ENCODE measurements at places on chromosomes 13 and 19. TPM values are rescaled to one million over a fixed set of nuclear protein-coding genes. Genes with fewer than 3 reads are reported as not detected.

GRCh38 chr19:49581007-49581508 is at the start of gene PRRG2:
TSS of gene PRRG2 (plus strand) at chr19:49581316. CDS start at chr19:49583220, 1,904 bp downstream.
- peak within 1 kb of the TSS; percentile 90 for H3K27ac ChIP-seq
- peak within 1 kb of the TSS; percentile 95 for H3K4me3 ChIP-seq
- no peaks in the 10 kb centered on the region for H3K27me3 ChIP-seq

DNA sequence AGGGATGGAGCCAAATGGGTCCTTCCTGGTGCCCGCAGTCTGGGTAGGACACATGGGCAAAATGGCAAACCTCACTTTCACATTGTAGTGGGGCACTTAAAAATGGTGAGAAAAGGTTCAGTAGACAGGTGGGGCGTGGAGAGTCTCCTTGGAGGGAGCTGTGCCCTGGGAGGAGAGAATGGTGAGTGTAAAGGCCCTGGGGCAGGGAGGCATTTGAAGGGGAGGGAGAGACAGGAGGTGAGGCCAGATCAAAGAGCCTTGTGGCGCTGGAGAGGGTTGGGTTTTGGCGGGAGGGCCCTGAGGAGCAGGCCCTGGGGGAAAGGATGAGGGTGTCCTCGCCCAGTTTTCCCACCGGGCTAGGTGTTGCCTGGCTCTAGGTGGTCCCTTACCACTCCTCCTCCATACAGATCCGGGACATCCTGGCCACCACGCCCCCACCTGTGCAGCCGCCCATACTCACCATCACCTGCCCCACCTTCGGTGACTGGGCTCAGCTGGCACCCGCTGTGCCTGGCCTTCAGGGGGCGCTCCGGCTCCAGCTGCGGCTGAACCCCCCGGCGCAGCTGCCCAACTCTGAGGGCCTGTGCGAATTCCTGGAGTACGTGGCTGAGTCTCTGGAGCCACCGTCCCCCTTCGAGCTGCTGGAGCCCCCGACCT is 6.3 kb downstream of the MAP1S start:
- H3K27ac ChIP-seq: no peak overlapping the region
- no peak overlapping the region for H3K4me3 ChIP-seq
- H3K36me3 ChIP-seq: peaks cover 37% of the 10 kb centered on the region
- H3K4me1 ChIP-seq: peaks cover 21% of the 10 kb centered on the region
- H3K27me3 ChIP-seq: no peaks in the 10 kb centered on the region

DNA sequence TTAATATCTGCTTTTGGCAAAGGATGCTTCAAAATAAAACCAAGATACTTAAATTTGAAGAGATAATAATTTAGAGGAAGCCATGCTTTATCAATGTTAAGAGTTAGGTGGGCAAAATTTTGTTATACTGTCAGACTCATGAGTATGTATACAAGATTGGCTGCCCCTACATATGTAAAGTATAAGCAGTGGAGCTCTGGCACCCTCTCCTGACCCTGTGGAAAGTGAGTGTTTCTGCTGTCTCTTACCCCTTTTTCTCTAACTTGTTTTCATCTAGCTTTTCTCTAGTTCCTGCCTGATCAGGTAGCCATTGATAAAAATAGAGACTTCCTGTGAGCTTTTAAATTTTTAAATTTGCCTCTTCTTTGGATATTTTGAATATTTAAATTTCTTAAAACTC is 710.9 kb upstream of the SPRY2 start:
- no peaks in the 10 kb centered on the region for H3K4me1 ChIP-seq
- H3K36me3 ChIP-seq: no peaks in the 10 kb centered on the region
- no peak for DNase-seq
- no peak overlapping the region for H3K27ac ChIP-seq

DNA sequence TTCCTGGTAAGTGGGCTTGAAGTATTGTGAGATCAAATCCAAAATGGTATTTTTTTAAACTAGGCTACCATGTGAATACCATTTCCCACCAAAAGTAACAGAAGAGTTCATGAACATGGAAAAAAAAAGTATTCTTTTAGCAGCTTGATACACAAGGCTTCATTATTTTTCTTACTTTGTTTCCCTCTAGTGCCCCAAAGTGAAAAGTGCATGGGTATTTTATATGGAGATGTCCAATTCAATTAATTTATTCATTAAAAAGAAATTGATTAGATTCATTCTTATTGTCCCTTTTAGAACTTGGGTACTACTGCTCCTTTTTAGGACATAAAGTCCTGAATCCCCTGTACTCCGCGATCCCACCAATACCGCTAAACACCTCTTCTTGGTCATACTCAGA is 28.6 kb upstream of the SCEL start:
- H3K36me3 ChIP-seq: no peaks in the 10 kb centered on the region
- no peak overlapping the region for H3K4me3 ChIP-seq
- peaks cover 3% of the 10 kb centered on the region for H3K27me3 ChIP-seq
- no peak for DNase-seq
- peaks cover 11% of the 10 kb centered on the region for H3K4me1 ChIP-seq

DNA sequence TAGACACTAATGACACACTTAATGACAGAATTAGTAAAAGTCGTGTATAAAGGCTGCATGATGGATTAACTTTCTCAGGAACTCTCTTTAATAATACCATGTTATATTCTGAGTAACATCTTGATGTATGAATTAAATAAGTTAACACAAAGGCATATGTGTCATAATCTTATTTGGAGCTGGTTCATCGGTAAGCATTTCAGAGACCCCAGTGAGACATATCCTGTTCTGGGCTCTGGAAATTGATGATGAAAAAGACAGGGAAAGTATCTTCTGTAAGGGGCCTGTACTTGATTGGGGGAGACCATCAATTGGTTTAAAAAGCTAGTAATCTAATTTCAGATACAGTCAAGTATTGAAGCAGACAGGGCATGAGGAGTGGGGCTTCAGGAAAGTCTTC is 547.9 kb downstream of the GPC6 start:
- H3K36me3 ChIP-seq: no peaks in the 10 kb centered on the region
- no peaks in the 10 kb centered on the region for H3K27me3 ChIP-seq
- H3K4me1 ChIP-seq: no peaks in the 10 kb centered on the region
- H3K4me3 ChIP-seq: no peak overlapping the region
- no peak overlapping the region for H3K27ac ChIP-seq
- DNase-seq: no peak

- H3K4me3 ChIP-seq: peak overlapping the region; percentile 60
These were observed 13.8 kb upstream of the ASF1B start for GRCh38 chr19:14150041-14150769.

GRCh38 chr19:33257828-33258227 is 32.2 kb upstream of the SLC7A10 start:
- H3K4me1 ChIP-seq: peaks cover 14% of the 10 kb centered on the region
- H3K4me3 ChIP-seq: no peak overlapping the region
- no peaks in the 10 kb centered on the region for H3K36me3 ChIP-seq
- no peak overlapping the region for H3K27ac ChIP-seq
- H3K27me3 ChIP-seq: peaks cover 15% of the 10 kb centered on the region
- DNase-seq: no peak

DNA sequence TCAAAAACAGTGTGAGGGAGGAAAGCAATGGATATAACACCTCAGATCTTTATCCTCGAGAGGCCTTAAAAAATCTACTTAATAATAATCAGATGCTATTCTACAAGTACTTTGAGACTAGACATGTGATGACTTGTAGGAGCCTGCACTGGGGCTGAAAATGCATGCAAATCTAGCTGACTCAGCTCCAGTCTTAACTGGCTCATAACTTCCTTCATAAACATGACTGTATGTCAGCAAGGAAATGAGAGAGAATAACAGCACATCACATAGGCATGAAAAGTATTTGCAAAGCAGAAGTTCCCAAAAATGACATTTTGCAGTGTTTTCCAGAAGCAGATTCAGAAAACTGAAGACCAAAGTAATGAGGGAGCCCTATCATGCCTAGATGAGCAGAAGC is 38.1 kb downstream of the PSG5 start:
- H3K27ac ChIP-seq: no peak overlapping the region
- H3K36me3 ChIP-seq: no peaks in the 10 kb centered on the region
- H3K4me3 ChIP-seq: no peak overlapping the region
- peaks cover 18% of the 10 kb centered on the region for H3K27me3 ChIP-seq
- no peak for DNase-seq
- no peaks in the 10 kb centered on the region for H3K4me1 ChIP-seq

GRCh38 chr19:54805665-54806515 is 2.5 kb downstream of the KIR2DL4 start:
- H3K4me1 ChIP-seq: no peaks in the 10 kb centered on the region
- H3K4me3 ChIP-seq: no peak overlapping the region
- no peaks in the 10 kb centered on the region for H3K36me3 ChIP-seq
- peaks cover 15% of the 10 kb centered on the region for H3K27me3 ChIP-seq

DNA sequence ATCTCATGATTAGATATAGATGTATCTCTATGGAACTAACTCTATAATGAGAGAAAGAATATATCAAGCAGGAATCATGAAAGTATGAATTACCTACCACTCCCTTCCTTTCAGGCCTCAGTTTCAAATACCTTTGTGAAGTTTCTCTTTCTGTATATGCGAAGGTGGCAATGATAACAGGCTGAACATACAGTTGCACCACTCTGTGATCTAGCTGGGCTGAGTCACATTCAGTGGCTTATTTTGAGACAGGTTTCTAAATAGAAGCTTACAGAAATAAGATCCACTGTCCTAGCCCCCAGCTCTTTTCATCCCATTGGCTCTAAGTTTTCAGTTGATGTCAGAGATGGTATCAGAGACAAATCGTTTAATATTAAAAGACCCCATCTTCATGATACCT is 662.0 kb downstream of the SLITRK1 start:
- no peaks in the 10 kb centered on the region for H3K27me3 ChIP-seq
- H3K4me3 ChIP-seq: no peak overlapping the region
- H3K27ac ChIP-seq: no peak overlapping the region
- no peaks in the 10 kb centered on the region for H3K36me3 ChIP-seq
- no peak for DNase-seq
- H3K4me1 ChIP-seq: no peaks in the 10 kb centered on the region

GRCh38 chr13:78247362-78247761 is 328.7 kb upstream of the EDNRB start:
- no peak overlapping the region for H3K27ac ChIP-seq
- no peak for DNase-seq
- no peaks in the 10 kb centered on the region for H3K4me1 ChIP-seq
- H3K27me3 ChIP-seq: no peaks in the 10 kb centered on the region
- no peak overlapping the region for H3K4me3 ChIP-seq

DNA sequence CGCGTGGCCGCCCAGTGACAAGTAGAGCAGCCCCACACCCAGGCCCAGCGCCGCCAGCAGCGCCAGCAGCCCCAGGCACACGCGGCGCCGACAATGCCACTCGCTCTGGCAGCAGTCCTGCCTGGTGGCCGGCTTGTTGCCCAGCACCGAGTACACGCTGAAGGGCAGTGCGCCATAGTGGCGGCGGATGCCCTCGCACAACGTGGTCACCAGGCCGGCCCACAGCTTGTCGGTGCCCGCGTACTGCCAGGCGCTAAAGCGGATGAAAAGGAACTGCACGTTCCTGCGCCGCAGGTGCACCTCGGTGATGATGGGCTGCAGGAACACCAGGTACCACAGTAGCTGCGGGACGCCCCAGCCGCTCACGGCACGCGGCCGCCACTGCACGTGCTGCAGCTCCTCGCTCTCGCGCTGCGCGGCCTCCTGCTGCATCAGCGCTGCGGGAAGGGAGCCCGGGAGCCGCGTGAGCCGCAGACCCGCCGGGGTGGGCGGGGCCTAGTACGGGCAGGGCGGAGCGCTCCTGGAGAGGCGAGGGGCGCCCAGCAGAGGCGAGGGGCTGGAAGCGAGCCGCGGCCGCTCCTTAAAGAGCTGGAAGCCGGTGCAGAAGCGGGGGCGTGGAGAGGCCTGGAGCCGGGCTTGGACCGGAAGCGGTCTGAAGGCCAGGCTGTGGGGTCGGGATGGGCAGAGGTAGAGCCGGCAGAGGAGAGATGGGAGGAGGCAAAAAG is 7.3 kb downstream of the NKPD1 start:
- H3K36me3 ChIP-seq: peaks cover 7% of the 10 kb centered on the region
- H3K4me3 ChIP-seq: no peak overlapping the region
- H3K4me1 ChIP-seq: peaks cover 25% of the 10 kb centered on the region
- H3K27me3 ChIP-seq: peaks cover 27% of the 10 kb centered on the region

- H3K27ac ChIP-seq: no peak overlapping the region
- no peak overlapping the region for H3K4me3 ChIP-seq
- no peak for DNase-seq
- peaks cover 5% of the 10 kb centered on the region for H3K27me3 ChIP-seq
- H3K36me3 ChIP-seq: no peaks in the 10 kb centered on the region
These were observed 57.9 kb downstream of the SPACA7 start for GRCh38 chr13:112434032-112434431.

- peaks cover 12% of the 10 kb centered on the region for H3K27me3 ChIP-seq
- H3K4me3 ChIP-seq: no peak overlapping the region
- no peaks in the 10 kb centered on the region for H3K36me3 ChIP-seq
- H3K4me1 ChIP-seq: no peaks in the 10 kb centered on the region
These were observed 94.9 kb downstream of the ERCC5 start for GRCh38 chr13:102940770-102941169.

- peaks cover 6% of the 10 kb centered on the region for H3K4me1 ChIP-seq
- H3K27me3 ChIP-seq: no peaks in the 10 kb centered on the region
These were observed 12.5 kb downstream of the MICOS13 start for GRCh38 chr19:5667751-5668271.

DNA sequence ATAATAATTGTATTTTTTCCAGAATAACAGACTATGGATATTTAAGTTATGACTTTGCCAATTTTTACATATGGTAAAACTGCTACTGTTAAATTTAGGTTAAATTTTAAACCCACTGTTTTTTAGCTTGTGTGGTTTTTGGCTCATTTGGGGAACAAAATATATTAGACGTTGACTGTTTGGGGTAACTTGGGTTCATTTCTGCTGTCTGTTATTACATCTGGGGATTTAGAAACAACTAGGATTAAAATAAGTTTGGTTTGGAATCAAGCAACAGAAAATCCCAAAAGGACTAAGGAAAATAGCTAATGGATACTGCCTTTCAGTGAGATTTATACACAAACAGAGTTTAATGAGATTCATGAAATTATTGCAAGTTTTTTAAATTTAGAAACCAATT is 92.9 kb downstream of the ZNF100 start:
- H3K27ac ChIP-seq: no peak overlapping the region
- H3K4me3 ChIP-seq: no peak overlapping the region
- DNase-seq: no peak
- no peaks in the 10 kb centered on the region for H3K27me3 ChIP-seq

Gene DOHH
- total RNA-seq: 15.7 TPM

Gene SIGLEC5
- total RNA-seq: not detected

Gene ZNF568
- 8.1 TPM for total RNA-seq

Gene SMAD9
- total RNA-seq: 0.11 TPM

Gene EFNB2
- 0.11 TPM for total RNA-seq

Gene TNNT1
- total RNA-seq: not detected

Gene ZNF625
- total RNA-seq: 4.6 TPM

Gene WTIP
- 0.54 TPM for total RNA-seq
